ENCODE measurements at places on chromosomes 12 and 14. TPM values are rescaled to one million over a fixed set of nuclear protein-coding genes. Genes with fewer than 3 reads are reported as not detected.

GRCh38 chr14:103816991-103817390 lies 30.4 kb downstream of the PPP1R13B start:
- H3K27ac ChIP-seq = no peak overlapping the region
- no peak for DNase-seq
- peaks cover 38% of the 10 kb centered on the region for H3K4me1 ChIP-seq
- no peaks in the 10 kb centered on the region for H3K27me3 ChIP-seq

EIF2S3B gene
- polyA plus RNA-seq = 0.82 TPM

GRCh38 chr14:72608391-72609204 lies 285.3 kb downstream of the DPF3 start:
- H3K27ac ChIP-seq = no peak overlapping the region
- no peak overlapping the region for H3K4me3 ChIP-seq
- H3K27me3 ChIP-seq = no peaks in the 10 kb centered on the region
- no peaks in the 10 kb centered on the region for H3K36me3 ChIP-seq
- H3K4me1 ChIP-seq = no peaks in the 10 kb centered on the region

DNA sequence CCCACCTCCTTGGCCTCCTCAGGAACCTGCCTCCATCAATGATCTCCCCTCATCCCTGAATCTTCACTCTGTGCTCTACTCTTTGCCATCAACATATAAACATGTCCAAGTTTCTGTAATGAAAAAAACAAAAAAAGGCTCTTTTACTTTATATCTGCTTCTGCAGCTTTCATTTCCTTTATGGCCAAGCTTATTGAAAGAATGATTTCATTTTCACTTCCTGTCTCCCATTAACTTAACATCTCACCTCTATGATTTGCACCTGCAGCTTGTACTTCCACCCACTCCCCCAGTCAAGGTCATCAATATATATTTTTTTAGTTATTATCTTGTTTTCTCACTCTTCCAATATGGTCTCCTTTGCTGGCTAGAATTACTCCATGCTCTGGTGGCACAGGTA lies 15.6 kb upstream of the RNU6-7 start:
- no peaks in the 10 kb centered on the region for H3K36me3 ChIP-seq
- H3K4me3 ChIP-seq = no peak overlapping the region
- H3K27me3 ChIP-seq = no peaks in the 10 kb centered on the region
- DNase-seq = no peak
- H3K4me1 ChIP-seq = peaks cover 3% of the 10 kb centered on the region

DNA sequence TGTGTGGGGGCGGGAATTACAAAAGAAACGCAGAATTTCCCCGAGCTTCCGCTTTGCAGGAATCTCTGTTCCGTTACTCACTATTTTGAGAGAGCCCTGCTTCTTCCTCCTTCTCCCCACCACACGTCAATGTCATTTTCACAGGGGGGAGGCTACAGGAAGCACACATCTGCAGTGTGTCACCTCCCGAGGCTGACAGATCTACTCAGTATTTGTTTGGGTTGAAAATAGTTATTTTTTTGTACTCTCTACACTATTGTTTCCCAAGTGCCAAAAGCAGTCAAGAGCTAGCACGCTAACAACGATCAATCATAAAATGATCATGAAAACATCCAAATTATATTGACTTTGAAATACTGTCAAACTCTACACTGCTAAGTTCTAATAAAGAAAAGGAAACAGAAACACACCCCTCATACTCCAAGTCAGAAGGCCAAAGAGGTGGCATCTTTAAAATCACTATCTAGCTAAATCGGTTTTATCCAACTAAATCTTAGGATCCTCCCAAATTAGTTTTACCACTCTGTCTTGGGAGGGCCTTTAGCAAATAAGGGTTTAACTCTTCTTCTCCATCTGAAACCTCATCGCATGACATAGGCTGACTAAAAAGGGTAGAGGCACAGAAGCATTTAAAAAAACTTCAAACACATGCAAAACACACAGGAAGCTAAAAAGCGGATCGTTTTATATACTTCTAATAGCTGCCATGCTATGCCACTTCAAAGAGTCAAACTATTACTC lies 51.8 kb downstream of the FOXN3 start:
- no peaks in the 10 kb centered on the region for H3K27me3 ChIP-seq
- peak; percentile 77 for DNase-seq
- no peaks in the 10 kb centered on the region for H3K36me3 ChIP-seq
- H3K27ac ChIP-seq = peak overlapping the region; percentile 91

DNA sequence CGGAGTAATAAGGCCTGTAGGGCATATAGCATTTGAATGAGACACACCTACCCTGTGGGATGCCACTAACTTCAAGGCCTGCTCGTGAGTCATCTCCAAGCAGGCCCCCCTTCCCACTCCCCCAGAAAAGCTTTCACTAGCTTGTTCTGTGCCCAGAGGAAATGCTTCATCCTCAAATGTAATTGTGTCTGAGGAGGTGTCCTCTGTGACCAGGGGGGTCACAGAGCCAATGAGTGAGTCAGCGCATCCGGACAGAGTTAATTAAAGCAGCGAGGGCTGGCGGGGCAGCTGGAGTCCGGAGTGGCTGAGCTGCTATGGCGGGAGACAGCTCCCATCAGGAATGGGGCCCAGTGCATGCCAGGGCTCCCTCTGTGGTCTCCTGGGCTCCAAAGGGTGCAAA lies 27.0 kb upstream of the ESRRB start:
- peaks cover 5% of the 10 kb centered on the region for H3K4me1 ChIP-seq
- DNase-seq = peak; percentile 23
- H3K27ac ChIP-seq = no peak overlapping the region
- no peak overlapping the region for H3K4me3 ChIP-seq

GLIPR1L1 gene
- polyA plus RNA-seq = not detected

GRCh38 chr14:53144244-53144643 lies 8.9 kb downstream of the DDHD1 start:
- DNase-seq = no peak
- peaks cover 40% of the 10 kb centered on the region for H3K36me3 ChIP-seq
- no peak overlapping the region for H3K4me3 ChIP-seq
- peaks cover 47% of the 10 kb centered on the region for H3K4me1 ChIP-seq
- H3K27me3 ChIP-seq = no peaks in the 10 kb centered on the region

DNA sequence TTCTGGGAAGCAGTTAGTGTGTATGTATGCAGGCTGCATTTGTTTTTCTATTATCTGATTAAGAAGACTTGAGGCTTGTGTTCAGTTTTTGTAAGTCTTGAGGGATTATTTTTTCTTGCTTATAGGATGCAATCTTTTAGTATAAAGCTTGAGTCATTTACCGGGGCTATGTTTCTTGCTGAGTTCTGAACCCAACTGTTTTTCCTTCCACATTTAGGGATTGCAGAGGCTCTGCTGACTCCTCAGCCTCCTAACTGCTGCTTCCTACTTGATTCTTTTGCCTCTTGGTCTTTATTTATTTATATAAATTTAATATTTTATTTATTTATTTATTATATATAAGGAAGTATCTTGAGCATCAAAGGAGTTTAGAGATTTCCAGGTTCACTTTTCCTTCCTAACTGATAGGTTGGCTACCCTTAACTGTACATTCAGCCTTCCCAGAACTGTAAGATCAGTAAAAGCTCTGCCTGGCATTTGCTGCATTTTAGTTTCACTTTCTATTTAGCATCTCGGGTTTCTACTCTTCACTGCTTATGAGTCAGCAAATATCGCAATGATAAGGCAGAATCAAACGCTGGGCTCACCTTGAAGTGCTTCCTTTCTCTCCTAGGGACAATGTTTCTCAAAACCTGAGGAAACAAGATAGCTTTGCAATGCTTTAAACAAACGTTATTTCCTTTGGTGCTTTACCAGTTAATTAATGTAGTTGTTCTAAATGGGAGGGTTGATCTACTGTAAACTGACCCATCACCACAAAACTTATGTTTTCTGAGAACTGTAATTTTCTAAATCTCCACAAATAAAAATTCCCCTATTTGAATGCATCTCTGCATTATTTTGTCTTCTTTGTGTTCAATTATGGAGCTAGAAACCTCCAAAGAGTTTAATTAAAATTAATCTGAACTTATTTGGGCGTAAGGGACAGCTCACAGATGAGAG lies 1183.7 kb upstream of the TMEM132C start:
- H3K4me3 ChIP-seq = peak overlapping the region; percentile 78
- H3K36me3 ChIP-seq = no peaks in the 10 kb centered on the region
- no peaks in the 10 kb centered on the region for H3K27me3 ChIP-seq
- no peak overlapping the region for H3K27ac ChIP-seq

GRCh38 chr14:71022012-71022869 lies 115.0 kb downstream of the PCNX1 start:
- no peak overlapping the region for H3K4me3 ChIP-seq
- H3K27me3 ChIP-seq = no peaks in the 10 kb centered on the region
- H3K27ac ChIP-seq = no peak overlapping the region
- no peak for DNase-seq
- H3K36me3 ChIP-seq = peaks cover 36% of the 10 kb centered on the region
- H3K4me1 ChIP-seq = peaks cover 20% of the 10 kb centered on the region

DNA sequence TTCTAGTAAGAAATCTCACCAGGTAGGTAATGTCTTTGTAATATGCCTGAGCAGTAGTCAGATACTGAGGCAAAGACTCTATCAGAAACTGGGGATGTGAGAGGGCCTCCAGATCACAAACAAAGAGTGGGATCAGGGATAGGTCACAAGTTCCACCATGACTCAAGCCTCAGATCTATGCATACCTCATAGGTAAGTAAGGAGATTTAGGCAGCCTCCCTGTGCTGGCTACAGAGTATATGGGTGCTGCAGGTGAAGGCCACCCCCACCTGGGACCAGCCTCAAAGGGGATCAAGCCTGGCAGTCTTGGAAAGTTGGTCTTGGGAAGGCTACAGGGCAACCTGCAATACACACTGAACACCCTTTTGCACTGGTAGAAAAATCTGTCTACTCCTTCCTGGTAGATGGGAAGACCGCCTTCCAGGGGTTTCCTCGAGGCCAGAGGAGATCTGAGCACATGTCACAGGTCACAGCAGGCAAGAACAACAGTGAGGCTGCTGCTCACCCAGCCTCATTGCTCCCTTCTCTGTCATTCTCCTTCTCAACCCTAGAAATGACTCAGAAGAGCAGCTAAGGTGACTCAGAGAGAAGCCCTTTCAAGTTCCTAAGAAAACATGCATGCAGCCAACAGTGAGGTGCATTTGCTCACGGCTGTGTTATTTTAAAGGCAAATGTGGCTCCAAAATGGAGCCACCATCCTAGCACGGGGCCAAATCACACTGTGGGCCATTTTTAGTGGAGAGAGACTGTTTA lies 143.4 kb upstream of the CDKN3 start:
- H3K36me3 ChIP-seq = no peaks in the 10 kb centered on the region
- no peaks in the 10 kb centered on the region for H3K4me1 ChIP-seq
- H3K4me3 ChIP-seq = no peak overlapping the region

- H3K27ac ChIP-seq = peak overlapping the region; percentile 85
- peak overlapping the region; percentile 65 for H3K4me3 ChIP-seq
- H3K36me3 ChIP-seq = peaks cover 2% of the 10 kb centered on the region
- peaks cover 2% of the 10 kb centered on the region for H3K27me3 ChIP-seq
- H3K4me1 ChIP-seq = peaks cover 19% of the 10 kb centered on the region
Measured at GRCh38 chr12:48286665-48287064, 64.1 kb downstream of the ZNF641 start.

GRCh38 chr12:496736-497135 lies 37.0 kb downstream of the B4GALNT3 start:
- peaks cover 2% of the 10 kb centered on the region for H3K4me1 ChIP-seq
- no peaks in the 10 kb centered on the region for H3K36me3 ChIP-seq
- no peak for DNase-seq
- H3K27me3 ChIP-seq = peaks cover 9% of the 10 kb centered on the region
- H3K27ac ChIP-seq = no peak overlapping the region

NRIP2 gene
- polyA plus RNA-seq = 1.3 TPM

DNA sequence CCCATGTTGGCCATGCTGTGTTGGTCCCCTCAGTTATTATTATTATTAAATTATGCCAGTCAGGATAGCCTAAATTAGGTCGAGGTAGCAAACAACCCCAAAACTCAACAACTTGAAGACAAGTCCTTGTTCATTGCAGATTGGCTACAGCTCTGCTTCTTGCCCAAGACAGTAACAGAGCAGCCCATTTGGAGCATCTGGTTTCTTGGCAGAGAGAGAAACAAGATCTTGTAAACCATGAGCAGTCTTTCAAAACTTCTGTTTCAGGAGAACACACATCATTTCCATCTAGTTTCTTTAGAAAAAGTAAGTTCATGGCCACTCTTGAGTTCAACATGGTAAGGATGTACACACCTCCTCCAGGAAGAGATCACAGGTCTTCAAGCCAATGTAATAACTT lies 52.3 kb downstream of the E2F7 start:
- peaks cover 2% of the 10 kb centered on the region for H3K27me3 ChIP-seq
- H3K4me1 ChIP-seq = peaks cover 5% of the 10 kb centered on the region
- no peaks in the 10 kb centered on the region for H3K36me3 ChIP-seq
- no peak overlapping the region for H3K4me3 ChIP-seq

GRCh38 chr12:95553197-95553943 lies 2.1 kb upstream of the USP44 start:
- peak overlapping the region; percentile 83 for H3K4me3 ChIP-seq
- peaks cover 52% of the 10 kb centered on the region for H3K4me1 ChIP-seq
- no peaks in the 10 kb centered on the region for H3K27me3 ChIP-seq
- no peak for DNase-seq
- H3K27ac ChIP-seq = peak overlapping the region; percentile 96
- H3K36me3 ChIP-seq = no peaks in the 10 kb centered on the region

ANKS1B gene
- polyA plus RNA-seq = not detected

GRCh38 chr14:91048265-91048664 lies 12.2 kb downstream of the RPS6KA5 start:
- H3K4me3 ChIP-seq = no peak overlapping the region
- H3K36me3 ChIP-seq = no peaks in the 10 kb centered on the region
- H3K4me1 ChIP-seq = peaks cover 40% of the 10 kb centered on the region
- H3K27ac ChIP-seq = no peak overlapping the region

- no peaks in the 10 kb centered on the region for H3K36me3 ChIP-seq
- H3K27me3 ChIP-seq = peaks cover 10% of the 10 kb centered on the region
- H3K27ac ChIP-seq = no peak overlapping the region
- H3K4me1 ChIP-seq = no peaks in the 10 kb centered on the region
- DNase-seq = no peak
Measured at GRCh38 chr14:103151270-103151945, 28.1 kb downstream of the TNFAIP2 start.

DNA sequence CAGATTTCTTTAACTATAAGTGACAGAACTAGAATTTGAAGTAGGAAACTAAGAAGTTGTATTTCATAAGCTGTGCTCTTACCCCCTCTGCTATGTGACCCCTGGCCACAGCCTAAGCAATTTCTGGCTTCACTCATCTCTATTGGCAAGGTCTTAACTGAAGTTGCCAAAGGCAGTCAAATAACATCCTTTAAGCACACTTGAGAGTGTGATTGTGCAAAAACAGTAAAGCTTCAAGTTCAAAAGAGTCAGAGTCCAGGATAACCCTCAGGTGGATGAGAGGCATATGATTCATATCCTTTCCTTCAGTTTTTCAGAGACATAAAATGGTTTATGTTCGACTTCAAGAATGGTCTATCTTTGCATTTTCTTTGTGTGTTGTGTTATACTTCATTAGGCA lies 45.2 kb downstream of the GRIP1 start:
- H3K4me3 ChIP-seq = no peak overlapping the region
- no peak for DNase-seq
- H3K36me3 ChIP-seq = no peaks in the 10 kb centered on the region
- H3K4me1 ChIP-seq = no peaks in the 10 kb centered on the region
- H3K27me3 ChIP-seq = peaks cover 3% of the 10 kb centered on the region

- no peaks in the 10 kb centered on the region for H3K36me3 ChIP-seq
- no peak overlapping the region for H3K27ac ChIP-seq
- peaks cover 8% of the 10 kb centered on the region for H3K27me3 ChIP-seq
- H3K4me1 ChIP-seq = no peaks in the 10 kb centered on the region
- DNase-seq = no peak
Measured at GRCh38 chr14:81400852-81401251, 728 bp upstream of the STON2 start.

Data from naive thymus-derived CD8-positive, alpha-beta T cell (primary cell).